T follicular helper cell (primary cell): ENCODE measurements at places on chromosomes 5 and 9.

- no peak for DNase-seq
Measured at GRCh38 chr5:170327829-170328228, 30.3 kb upstream of the LCP2 start.

DNA sequence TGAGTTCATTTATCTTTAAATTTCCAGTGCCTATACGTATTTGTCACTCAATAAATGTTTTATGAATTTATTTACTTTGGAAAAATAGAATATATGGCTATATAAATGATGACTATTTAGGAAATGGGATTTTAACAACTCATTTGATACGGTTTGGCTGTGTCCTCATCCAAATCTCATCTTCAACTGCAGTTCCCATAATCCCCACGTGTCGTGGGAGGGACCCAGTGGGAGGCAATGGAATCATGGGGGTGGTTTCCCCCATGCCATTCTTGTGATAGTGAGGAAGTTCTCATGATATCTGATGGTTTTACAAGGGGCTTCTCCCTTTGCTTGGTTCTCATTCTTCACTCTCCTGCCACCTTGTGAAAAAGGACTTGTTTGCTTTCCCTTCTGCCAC is 187.6 kb upstream of the EFNA5 start:
- no peak for DNase-seq

DNA sequence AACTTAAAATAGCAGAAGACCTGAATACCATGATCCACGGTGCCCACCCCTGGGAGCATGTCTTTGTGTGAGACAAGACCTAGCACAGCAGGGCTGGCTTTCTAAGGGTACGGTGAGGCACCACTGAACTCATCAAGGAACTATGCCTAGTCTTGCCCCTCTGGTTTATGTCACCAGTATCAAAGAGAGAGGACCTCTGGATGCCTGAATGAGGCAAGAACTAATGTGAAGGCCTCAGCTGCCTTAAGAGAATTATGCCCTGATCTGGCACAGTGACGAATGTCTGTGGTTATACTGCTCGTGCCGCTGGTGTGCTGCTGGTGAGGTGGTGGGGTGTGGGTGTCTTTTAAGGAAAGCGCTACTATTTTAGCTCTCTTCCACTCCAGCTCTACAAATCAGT is 23.0 kb downstream of the NREP start:
- DNase-seq = no peak

- no peak for DNase-seq
Measured at GRCh38 chr9:70439991-70440706, 25.7 kb upstream of the KLF9 start.

GRCh38 chr9:70392189-70392588 is 22.3 kb downstream of the KLF9 start:
- DNase-seq = no peak

- no peak for DNase-seq
Measured at GRCh38 chr9:70816891-70817290, 304.5 kb downstream of the TRPM3 start.

DNA sequence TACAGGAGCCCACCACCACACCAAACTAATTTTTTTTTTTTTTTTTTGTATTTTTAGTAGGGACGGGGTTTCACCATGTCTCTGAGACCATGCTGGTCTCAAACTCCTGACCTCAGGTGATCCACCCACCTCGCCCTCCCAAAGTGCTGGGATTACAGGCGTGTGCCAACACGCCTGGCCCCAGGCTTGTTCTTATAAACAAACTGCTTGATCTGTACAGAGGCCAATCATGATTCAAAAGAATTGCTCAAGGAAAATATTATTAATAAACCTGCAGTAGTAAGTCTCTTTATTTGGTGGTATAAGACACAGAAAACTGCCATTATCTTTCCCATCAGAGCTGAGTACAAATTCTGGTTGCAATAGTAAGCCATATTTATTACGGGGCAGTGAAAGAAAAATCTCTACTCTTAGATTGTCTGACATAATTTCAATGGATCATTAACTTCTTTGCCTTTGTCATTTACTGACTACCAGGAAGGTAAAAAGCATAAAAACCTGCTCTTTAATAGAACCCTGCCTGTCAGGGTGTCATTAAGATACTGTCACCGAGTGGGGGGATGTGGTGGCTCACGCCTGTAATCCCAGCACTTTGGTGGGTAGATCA is 33.3 kb downstream of the RASEF start:
- no peak for DNase-seq

DNA sequence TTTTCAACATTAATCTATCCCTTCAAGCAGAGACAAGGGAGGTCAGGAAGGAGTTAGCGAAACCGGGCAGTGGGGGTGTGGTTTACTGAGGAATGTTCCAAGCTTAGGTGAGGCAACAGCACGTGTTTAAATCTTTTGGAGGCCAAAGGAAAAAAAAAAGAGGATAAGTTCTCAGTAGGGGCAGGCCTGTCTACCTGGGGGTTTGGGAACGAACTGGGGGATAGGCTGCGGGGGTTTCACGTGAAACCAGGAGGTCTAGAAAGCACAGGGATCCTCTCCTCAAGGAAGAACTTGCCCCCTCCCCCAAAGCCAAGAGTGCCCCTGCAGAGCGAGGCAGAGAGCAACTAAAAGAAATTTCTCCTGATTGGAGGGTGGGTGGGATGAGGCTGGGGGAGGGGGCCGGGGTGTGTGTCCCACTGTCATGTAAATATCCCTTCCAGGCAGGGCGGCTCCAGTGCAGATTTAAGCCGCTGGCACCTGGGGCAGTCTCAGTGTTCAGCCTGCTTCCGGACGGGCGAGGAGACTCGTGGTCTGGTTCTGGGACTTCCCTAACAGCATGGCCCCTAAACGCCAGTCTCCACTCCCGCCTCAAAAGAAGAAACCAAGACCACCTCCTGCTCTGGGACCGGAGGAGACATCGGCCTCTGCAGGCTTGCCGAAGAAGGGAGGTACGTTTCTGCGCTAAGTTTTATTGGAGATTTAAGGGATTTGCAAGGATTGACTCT is 5.5 kb upstream of the SET start:
- no peak for DNase-seq

DNA sequence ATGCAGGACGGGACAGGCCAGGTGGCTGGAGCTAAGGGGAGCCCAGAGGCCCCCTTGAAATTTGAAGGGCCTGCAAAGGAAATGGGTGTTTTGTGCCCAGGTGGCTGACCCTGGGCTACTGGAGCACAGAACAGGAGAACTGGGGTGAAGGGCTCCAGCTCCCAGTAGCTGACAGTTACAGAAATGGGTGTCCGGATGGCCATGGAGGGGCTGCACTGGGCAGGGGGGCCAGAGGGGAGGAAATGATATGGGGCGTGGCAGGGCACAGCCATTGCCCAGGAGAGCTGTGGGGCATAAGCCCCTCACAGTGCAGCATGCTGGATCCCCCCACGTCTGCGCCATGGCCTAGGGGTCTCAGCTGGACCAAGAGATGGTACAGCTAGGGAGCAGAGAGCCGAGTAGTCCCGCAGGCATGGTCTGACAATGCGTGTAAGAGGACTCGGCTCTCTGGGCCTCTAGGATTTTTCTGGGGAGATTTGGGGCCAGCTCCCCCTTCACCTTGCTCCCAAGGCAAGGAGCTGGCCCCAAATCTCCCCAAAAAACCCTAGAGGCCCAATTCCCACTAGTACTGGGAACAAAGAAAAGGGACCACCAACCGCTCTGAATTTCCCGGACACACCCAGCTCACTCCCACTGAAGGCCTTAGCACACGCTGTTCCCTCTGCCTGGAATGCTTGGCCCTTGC is 7.9 kb upstream of the CARD19 start:
- DNase-seq = no peak

- DNase-seq = no peak
Measured at GRCh38 chr9:38058452-38059232, 10.4 kb downstream of the SHB start.

DNA sequence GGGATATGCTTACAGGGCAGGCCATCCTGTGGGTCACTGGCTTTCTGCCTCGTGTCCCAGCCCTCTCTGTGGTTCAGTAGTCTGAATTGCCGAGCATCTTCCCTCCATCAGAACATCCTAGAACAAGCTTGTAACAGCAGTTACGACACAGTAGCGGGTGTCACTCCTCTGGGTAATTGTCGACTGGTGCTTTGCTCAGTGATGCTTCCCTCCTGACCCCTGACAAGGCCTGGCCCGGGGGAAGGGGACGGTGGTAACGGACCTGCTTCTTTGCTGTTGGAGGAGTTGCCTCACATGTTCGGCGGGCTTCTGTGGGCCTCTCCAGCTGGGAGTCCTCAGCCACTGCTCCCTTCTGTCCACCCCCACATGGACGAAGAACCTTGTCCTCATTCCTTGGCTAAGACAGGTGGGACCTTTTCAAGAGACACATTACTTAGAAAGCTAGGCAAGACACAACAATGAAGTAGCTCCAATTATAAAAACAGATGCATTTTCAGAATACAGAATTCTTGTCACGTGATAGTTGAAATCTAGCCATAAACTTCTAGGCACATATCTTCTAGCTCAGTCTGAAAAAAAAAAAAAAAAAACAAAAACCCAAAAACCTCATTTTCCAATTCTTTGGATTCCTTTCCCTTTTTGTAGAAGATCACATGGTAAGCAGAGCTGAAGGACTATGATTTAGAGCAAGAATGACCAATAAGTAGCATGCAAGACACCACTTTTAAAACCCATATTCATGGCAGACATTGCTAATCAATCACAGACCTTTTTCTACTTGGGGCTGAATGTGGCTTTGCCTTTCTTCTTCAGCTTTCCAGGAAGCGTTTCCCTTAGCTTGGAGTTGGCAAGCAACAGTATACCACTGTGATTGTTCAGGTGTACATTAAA is 25.0 kb downstream of the HMCN2 start:
- DNase-seq = no peak

DNA sequence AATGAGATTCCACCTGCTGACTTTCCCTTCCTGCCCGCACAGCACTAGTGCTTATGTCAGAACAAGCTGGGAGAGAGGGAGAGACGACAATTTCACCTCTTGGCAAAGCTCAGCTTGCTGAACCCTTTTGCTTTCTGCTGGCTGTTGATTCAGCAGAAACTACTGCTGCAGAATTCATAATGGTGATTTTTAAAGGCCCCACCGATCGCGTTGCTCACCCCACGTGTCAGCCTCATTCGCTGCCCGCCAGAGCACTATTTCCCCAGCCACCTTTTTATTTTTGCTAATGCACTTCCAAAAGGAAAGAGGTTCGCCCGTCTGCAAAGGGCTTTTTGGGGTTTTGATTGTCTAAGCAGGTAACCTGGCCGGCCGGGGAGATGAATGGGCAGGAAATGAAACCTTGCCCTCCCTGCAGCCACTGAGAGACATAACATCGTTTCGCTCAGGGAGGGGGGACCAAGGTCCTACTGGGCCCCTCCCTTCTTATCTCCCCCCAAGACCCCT is 1.3 kb downstream of the PPP2R2B start:
- no peak for DNase-seq
